ENCODE measurements at places on chromosomes 16 and 17.

DNA sequence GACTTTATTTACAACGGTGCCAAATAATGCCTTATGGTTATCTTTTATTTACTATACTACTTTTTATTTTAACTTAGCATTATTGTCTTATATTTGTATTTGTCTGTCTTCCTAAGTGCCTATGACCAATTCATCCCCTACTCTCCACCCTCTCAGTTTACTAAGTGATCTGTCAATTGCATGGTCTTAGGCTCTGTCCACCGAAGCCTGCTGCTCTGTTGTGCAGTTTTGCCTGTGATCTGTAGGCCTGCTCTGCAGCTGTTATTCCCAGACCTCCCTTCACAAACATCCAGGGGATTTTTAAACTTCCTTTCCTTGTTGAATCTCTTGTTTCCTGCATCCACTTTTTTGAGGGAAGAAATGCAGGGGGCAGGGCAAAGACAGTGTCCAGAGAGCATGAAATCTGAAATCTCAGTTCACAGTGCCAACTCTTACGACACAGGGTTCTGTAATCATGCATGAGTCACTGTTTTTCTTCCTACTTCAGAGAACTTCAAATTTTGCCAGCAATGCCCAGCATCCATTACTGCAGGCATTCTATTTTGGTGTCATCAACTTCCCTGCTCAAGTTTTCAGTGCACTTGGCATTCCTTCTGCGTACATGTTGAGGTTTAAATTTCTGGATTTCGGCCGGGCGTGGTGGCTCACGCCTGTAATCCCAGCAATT, 11.4 kb downstream of the SLFN5 start:
- no peak for DNase-seq

DNA sequence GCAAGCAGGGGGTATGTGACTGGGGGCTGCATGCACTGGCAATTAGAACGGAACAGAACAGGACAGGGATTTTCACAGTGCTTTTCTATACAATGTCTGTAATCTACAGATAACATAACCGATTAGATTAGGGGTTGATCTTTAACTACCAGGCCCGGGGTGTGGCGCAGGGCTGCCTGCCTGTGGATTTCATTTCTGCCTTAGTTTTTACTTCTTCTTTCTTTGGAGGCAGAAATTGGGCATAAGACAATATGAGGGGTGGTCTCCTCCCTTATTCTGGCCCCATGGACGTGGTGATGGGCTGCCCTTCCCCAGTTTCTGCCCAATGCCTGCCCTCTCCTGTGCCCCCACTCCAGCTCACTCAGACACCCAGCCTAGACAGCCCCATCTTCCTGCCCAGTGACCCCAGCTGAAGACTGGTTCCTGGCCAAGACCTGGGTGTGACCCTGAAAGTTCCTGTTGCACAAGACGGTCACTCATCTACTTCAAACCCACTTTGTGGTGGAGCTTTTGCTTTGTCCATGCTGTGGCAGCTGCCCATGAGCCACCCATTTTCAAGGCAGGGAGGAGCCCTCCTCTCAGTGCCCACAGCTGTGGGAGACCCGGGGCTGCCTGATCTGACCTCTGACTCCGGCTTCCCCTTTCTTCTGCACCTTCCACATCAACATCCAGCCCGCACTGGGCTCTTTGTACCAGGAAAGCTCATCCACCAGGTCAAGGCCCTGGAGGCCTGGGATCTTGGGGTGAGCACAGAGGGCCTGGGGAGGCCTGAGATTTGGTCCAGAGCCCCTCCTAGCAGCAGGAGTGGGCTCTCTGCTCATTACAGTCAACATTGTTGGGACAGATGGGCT, 18.6 kb downstream of the ALOX12B start:
- no peak for DNase-seq

- no peak for DNase-seq
Observed at GRCh38 chr16:19589771-19590302, 34.3 kb downstream of the VPS35L start.

DNA sequence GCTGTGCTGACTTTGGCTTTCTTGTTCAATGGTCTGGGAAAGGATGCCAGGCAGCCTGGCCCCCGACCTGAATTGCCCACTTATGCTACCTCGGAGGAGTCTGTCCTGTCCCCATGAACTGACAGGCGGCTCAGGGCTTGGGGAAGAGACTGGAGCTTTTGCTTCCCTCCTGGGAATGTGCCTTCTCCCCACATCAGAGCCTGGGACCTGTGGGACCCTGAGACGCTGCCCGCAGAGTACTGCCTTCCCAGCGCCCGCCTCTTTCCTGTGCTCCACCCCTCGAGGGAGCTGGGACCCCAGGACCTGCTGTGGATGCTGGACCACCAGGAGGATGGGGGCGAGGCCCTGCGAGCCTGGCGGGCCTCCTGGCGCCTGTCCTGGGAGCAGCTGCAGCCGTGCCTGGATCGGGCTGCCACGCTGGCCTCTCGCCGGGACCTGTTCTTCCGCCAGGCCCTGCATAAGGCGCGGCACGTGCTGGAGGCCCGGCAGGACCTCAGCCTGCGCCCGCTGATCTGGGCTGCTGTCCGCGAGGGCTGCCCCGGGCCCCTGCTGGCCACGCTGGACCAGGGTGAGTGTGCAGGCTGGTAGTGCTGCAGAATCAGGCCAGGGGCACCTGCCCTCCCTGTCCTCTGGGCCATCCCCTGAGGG, 18.5 kb downstream of the FCSK start:
- DNase-seq: no peak

GRCh38 chr17:35804658-35805192, 4.6 kb upstream of the TAF15 start:
- DNase-seq: peak; percentile 88

GRCh38 chr16:503150-504071, 24.1 kb upstream of the CAPN15 start:
- DNase-seq: no peak

DNA sequence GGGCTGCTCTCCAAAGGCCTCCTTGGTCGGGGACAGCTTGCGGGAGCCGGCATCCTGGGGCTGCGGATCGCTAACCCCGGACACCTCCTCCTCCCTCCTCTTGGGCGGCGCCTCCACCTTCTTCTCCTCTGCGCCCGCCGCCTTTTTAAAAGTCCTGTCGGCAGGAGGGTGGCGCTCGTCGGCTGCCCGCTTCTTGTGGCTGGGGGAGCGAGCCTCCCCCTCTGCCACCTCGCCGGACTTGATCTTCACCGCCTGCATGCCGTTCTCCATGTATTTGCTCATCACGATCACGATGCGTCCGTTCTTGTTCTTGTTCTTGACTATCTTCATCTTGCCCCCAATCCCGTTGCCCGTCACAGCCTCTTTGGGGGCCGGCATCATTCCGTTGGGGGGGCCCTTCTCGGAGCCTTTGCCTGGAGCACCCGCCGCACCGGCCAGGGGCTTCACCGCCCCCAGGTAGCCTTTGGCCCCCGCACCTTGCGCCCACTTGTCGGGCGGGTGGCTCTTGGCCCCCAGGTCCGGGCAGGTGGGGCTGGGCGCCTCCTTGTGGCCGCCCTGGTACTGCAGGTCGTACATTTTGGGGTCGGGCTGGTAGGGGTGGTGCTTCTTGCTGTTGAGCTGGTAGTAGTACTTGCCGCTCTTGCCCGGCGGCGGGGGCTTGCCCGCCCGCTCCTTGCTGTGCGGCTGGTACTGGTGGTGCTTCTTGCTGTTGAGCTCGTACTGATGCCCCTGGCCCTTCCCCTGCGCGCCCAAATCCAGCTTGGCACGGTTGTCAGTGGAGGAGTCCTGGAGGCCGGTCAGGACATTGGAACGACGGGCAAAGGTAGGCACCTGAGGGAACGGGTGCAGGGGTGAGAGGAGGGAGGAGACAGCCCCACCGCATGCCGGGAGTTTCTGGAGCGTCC, 4.4 kb downstream of the CBX4 start:
- no peak for DNase-seq

- no peak for DNase-seq
Observed at GRCh38 chr17:81033535-81034167, 1.3 kb upstream of the BAIAP2 start.

DNA sequence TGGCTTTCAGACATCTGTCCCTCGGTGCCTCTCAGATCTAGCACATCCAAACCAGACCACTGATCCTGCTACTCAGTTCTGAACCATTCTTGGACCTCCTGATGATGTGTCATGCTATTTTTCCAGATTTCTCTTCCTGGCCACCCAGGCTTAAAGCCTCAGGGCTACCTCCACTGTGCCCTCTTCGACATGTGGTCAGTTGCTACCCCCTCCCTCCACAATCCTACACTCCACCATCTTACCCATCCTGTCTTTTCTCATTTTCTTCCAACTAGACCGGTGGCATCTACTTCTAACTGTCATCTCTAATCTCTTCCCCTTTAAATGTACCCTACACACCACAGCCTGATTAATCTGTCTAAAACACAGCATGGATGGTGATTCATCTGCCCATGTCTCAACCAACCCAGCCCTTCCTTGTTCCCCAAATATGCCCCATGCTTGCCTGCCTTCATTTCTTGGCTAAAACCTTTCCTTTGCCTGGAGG, 478.6 kb downstream of the SLC39A11 start:
- DNase-seq: no peak

- no peak for DNase-seq
Observed at GRCh38 chr16:21971856-21972255, 18.7 kb downstream of the UQCRC2 start.

DNA sequence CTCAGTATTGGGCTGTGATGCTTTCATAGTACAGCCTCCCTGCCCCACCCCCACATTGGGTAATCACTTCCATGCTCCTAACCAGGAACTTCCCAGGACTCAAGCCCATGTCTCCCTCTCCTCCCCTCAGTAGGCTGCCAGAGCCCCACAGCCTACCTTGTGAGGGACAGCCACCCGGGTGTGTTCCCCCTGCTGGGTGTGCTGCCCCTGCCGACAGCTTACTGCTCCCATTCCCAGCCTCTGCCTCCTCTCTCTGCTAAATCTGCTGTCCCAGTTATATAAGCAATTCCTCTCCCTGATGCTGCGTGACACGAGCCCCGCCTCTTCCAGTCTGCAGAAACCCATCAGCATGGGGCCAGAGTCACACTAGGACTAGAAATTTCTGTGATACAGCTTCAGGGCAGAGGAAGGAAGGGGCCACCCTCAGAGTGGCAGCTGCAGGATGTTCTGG, at the start of gene RSKR:
RSKR (minus strand) TSS at position 255 of the 451 bp plus-strand sequence; CDS start at position 231, 24 bp downstream.
- no peak for DNase-seq

- no peak for DNase-seq
Observed at GRCh38 chr16:67673712-67674580, 7.3 kb downstream of the C16orf86 start.

DNA sequence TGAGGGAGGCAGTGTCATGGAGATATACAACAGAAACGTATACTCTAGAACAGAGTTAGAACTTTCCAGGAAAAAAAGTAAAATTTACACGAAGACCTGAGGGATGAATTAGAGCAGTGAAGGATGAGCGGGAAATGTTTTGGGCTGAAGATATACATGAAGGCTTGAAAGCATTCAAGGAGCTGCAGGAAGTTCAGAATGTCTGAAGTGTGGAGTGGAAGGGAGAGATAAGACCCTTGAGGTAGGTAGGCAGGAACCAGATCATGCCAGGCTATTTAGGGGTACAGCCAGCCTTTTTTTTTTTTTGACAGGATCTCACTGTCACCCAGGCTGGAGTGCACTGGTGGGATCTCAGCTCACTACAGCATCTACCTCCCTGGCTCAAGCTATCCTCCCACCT, 3.2 kb upstream of the NLK start:
- DNase-seq: no peak

GRCh38 chr17:75843577-75844529, at the start of gene UNC13D:
UNC13D (minus strand) TSS chr17:75844404; CDS start chr17:75844337, 67 bp downstream.
- DNase-seq: no peak

DNA sequence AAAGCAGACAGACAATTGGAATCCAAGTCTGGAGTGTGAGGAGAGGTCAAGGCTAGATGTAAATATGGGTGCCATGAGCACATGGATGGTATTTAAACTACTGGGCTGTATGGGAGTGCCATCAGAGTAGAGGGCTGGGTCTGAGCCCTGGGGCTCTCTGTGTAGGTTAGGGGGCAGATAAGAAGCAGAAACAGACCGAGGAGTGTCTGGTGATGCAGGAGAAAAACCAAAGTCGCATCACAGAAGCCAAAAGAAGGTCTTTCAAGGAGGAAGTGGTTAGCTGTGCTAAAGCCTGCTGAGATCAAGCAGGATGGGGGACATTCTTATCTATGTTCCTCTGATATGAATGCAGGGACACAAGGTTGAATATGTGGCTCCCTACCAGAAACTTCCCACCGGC, 1.9 kb downstream of the TSEN54 start:
- no peak for DNase-seq

GRCh38 chr17:19996086-19996485, 13.1 kb upstream of the SPECC1 start:
- no peak for DNase-seq

DNA sequence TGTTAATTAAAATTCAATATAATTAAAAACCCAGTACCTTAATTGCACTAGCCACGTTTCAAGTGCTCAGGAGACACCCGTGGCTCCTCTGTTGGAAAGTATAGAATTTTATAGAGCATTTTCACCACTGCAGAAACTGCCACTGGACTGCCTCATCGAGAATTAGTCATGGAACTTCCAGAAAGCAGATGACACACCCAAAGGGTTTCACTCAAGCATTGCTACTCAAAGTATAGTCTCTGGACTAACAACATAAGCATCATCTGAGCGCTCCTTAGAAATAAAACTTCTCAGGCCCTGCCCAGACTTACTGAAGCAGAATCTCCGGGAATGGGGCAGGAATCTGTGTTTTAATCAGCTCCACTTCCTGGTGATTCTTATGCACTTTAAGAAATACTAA, 63.5 kb upstream of the GPR139 start:
- DNase-seq: no peak

DNA sequence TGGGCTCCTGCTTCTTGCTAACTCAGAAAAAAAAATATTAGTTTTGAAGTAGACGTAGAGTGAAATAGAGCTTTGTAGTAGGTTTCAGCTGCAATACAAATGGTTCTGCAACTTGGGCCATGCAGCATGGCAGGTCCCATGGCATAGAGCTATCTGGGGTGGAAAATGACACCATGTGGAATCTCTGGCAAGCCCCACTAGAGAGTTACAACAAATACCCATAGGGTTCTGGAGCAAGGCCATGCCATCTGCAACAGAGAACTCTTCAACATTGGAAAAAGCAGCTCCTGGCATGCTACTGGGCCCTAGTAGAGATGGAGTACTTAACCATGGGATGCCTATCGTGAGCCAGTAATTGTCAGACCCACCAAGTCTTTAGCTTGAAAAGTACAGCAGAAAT, 25.3 kb upstream of the RBBP6 start:
- no peak for DNase-seq

DNA sequence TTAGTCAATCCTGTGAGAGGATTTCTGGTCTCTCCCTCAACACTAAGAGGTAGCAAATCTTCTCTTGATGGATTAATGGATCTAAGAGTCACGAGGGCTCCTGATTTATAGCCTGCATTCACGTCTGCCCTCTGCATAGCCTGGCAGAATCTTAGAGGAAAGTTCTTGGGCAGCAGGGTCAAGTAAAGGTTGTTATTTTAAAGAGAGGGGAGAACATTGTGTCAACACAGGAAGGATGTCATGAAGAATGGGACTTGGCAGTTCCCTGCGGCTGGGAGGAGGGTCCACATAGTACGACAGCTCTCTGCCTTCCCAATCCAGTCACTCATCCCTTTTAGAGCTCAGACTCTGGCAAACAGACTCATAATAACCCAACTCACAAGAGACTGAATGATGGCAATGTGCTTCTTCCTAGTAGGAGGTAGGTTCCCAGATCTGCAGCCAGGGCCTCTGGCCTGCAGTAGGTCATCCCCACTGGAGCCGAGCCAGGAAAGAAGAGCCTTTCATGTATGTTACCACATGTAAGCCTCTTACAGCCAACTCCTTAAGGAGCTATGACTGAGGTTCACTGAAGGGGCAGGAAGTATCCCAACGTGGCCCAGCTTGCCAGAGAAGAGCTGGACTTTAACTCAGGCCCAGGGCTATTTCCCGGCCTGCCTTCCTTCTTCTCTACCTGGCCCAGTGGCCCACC, 25.4 kb upstream of the RPTOR start:
- no peak for DNase-seq
